ENCODE measurements at places on chromosomes 1 and 21. TPM values are rescaled to one million over a fixed set of nuclear protein-coding genes. Genes with fewer than 3 reads are reported as not detected.

SLC9C2 gene
- 0.17 TPM for total RNA-seq

DNA sequence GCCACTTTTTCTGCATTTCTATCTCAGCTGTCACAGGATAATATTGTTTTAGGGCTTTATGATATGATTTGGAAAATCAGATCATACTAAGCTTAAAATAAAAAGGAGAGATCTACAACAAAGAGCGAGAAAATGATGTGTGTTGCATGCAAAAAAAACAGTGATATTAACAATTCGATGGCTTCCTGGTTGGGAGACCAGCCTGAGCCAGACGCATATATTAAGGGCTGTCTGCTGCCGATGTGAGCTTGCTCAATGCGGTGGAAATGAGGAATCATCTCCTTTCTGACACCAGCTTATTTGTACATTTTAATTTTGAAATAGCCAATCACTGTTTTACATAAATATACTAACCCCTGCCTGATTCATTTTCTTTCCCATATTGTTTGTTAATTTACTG lies 862.6 kb downstream of the USP25 start:
- DNase-seq: no peak

- DNase-seq: no peak
These were observed 512 bp downstream of the FBLIM1 start for GRCh38 chr1:15758953-15759661.

OR2G3 gene
- total RNA-seq: not detected

DNA sequence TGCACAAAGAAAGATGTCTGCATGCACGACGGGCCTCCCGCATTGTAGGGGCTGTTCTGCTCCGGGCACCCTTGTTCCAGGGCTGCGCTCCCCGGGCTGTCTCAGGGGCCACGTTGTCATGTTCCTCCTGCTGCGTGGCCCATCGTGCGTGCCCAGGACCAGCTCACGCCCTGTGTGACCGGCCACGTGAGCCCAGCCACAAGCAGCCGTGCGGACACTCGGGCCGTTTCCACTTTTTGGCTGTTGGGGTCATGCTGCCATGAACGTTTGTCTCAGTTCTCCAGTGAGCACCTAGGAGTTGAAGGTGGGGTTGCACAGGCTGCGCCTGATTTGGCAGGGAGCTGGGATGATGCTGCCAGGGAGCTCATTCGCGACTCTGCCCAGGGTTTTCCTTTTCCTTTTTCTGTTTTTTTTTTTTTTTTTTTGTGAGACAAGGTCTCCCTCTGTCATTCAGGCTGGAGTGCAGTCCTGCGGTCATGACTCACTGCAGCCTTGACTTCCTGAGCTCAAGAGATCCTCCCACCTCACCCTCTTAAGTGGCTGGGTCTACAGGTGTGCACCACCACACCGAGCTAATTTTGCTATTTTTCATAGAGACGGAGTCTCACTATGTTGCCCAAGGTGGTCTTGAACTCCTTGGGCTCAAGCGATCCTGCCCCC lies 17.4 kb downstream of the PDXK start:
- DNase-seq: no peak

- DNase-seq: no peak
These were observed 123.4 kb upstream of the CSF3R start for GRCh38 chr1:36605942-36606640.

GRCh38 chr1:5312293-5312674 lies 657.9 kb downstream of the AJAP1 start:
- no peak for DNase-seq

DNA sequence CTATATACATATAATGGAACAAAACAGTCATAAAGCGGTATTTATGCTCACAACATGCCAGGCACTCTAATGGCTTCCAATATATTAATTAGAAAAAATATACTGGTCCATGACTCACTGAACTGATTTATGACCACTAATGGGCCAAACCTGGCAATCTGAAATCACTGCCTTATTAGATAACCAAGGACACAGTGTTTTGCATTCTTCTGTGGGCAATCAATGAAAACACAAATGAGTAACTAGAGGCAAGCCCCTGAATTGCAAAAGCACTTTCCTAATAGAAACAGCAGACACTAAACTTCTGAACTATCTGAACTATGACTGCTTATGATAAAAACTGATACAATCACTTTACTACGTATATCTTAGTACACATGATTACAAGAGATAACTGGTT lies 3.5 kb downstream of the GCLM start:
- DNase-seq: no peak

- DNase-seq: no peak
These were observed 227.0 kb downstream of the FGGY start for GRCh38 chr1:59523745-59524450.
